Right lobe of liver (tissue), 6 donors: ENCODE measurements at places on chromosomes 6 and 20. TPM values are rescaled to one million over a fixed set of nuclear protein-coding genes. Genes with fewer than 3 reads are reported as not detected.

CCDC170 gene
- 0.93 TPM for total RNA-seq

DNA sequence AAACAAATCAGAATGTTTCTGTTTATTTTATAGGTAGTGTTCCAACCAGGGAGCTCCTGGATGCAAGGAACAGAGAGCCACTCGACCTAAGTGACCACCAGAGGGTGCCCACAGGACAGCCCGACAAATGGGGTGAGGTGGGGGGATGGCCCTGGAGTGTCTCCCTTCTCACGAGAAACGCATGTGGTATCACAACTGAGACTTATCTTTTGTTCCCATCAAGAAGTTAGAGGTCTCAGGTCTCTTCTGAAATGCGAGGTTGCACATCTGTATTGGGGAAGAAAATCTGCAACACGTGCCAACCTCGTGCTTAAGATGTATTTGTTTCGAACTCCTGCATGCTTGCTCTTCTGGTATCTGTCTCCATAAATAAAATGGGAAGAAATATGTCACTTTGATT is 104.0 kb downstream of the ISM1 start:
- H3K4me1 ChIP-seq, result no peaks in the 10 kb centered on the region
- DNase-seq, result no peak
- H3K27me3 ChIP-seq, result no peaks in the 10 kb centered on the region
- no peak overlapping the region for H3K4me3 ChIP-seq
- H3K36me3 ChIP-seq, result no peaks in the 10 kb centered on the region

DNA sequence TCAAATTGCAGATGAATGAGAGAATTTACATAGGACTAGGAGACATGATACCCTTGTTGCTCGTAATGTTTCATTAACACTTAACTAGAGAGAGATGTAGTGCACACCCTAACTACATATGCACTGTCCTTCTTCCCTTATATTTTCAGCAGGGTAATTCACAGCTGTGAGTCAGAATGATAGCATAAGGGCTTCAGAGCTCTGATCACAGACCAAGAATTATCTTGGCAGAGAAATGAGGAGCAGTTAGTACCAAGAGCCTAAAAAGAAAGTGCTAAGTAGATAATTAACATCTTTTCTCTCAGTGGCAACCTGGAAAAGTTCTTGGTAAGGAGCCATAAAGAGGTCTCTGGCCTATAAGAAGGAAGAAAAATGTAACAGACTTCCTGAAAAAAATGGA is 35.8 kb downstream of the GRIK2 start:
- H3K4me1 ChIP-seq, result no peaks in the 10 kb centered on the region
- H3K27ac ChIP-seq, result no peak overlapping the region
- no peaks in the 10 kb centered on the region for H3K36me3 ChIP-seq
- DNase-seq, result no peak

E2F1 gene
- 0.63 TPM for total RNA-seq

DNA sequence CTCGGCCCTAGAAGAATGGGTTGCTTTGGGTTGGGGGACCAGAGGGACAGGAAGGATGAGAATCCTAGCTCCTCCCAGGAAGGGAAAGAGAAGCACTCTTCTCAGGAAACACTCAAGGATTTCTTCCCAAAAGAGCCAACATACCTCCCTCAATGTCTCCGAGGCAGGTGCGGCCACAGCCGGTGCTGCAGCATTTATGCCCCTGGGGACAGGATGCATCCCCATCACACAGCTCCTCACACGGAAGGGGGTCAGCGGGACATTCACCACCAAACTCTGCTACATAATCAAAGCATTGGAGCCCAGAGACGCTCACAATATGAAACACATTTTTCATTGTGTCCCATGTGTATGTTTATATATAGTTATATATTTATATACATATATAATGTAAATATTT is 14.8 kb downstream of the WFDC3 start:
- H3K36me3 ChIP-seq, result no peaks in the 10 kb centered on the region
- no peak overlapping the region for H3K4me3 ChIP-seq
- no peaks in the 10 kb centered on the region for H3K4me1 ChIP-seq
- no peaks in the 10 kb centered on the region for H3K27me3 ChIP-seq
- no peak overlapping the region for H3K27ac ChIP-seq

PROCR gene
- total RNA-seq, result 1.8 TPM

GRCh38 chr6:159904497-159904911 is 13.7 kb downstream of the MAS1 start:
- no peaks in the 10 kb centered on the region for H3K27me3 ChIP-seq
- H3K36me3 ChIP-seq, result no peaks in the 10 kb centered on the region
- DNase-seq, result no peak
- H3K4me3 ChIP-seq, result no peak overlapping the region

RHAG gene
- not detected for total RNA-seq

LPIN3 gene
- 23.5 TPM for total RNA-seq

GRCh38 chr20:32563311-32564272 is 21.5 kb downstream of the NOL4L start:
- H3K27ac ChIP-seq, result no peak overlapping the region
- H3K27me3 ChIP-seq, result no peaks in the 10 kb centered on the region

DNA sequence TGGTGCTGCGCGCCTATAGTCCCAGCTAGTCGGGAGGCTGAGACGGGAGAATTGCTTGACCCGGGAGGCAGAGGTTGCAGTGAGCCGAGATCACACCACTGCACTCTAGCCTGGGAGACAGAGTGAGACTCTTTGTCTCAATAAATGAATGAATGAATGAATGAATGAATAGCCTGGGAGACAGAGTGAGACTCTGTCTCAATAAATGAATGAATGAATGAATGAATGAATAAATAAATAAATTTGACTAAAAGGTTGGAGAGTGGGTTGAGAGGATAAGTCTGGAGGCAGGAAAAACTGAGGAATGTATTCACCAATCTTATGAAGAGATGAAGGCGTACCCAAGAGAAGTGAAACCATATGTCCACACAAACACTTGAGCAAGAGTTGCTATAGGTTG is 24.5 kb upstream of the RPP40 start:
- H3K27ac ChIP-seq, result no peak overlapping the region
- H3K27me3 ChIP-seq, result no peaks in the 10 kb centered on the region
- H3K4me1 ChIP-seq, result no peaks in the 10 kb centered on the region
- H3K36me3 ChIP-seq, result no peaks in the 10 kb centered on the region

TLDC2 gene
- 0.43 TPM for total RNA-seq

GRCh38 chr6:157845493-157846259 is 22.6 kb downstream of the SNX9 start:
- H3K36me3 ChIP-seq, result no peaks in the 10 kb centered on the region
- no peak overlapping the region for H3K27ac ChIP-seq
- no peaks in the 10 kb centered on the region for H3K27me3 ChIP-seq
- H3K4me1 ChIP-seq, result no peaks in the 10 kb centered on the region

- DNase-seq, result no peak
- no peak overlapping the region for H3K4me3 ChIP-seq
- H3K27me3 ChIP-seq, result no peaks in the 10 kb centered on the region
- H3K4me1 ChIP-seq, result no peaks in the 10 kb centered on the region
- no peak overlapping the region for H3K27ac ChIP-seq
Measured at GRCh38 chr6:6362056-6362840, 41.8 kb upstream of the F13A1 start.

SUPT3H gene
- total RNA-seq, result 2.2 TPM

DNA sequence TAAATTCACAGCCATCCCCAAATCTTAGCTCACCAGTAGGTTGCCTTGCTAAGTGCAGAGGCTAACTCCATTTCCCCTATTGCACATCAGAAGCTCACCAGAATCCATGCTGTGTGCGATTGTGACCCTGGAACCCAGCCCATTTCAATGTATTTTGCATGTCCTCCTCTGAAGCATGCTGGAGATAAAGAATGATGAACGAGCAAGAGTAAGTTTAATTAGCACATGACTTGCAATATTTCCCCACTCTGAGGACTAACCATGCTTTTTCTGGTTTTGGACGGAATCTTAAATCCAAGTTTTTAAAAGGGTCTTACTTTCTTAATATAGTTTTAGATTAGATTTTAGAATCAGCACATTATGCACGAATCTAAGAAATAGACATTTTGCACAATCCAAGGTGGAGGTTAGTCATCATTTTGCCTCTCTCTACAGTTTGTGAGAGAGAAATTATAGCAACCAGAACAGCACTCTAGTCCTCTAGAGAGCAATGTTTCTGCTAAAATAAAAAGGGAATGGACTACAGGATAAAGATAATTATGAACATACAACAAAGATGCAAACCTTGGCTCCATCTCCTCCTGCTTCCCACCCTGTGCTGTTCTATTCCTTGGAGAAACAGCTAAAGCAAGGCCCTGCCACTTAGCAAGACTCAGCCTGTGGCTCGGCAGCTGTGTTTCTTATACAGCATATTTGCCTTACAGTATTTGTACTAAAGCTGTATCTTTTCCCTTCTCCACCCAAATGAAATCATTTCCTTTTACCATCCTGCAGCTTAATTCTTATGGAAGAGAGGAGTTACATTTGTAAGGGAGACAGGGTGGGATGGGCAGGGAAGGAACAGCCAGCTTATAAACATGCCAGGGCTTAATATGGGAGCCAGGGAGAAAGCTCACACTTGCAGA is 24.9 kb upstream of the LAMA4 start:
- DNase-seq, result no peak
- H3K4me1 ChIP-seq, result no peaks in the 10 kb centered on the region
- no peaks in the 10 kb centered on the region for H3K36me3 ChIP-seq
- no peaks in the 10 kb centered on the region for H3K27me3 ChIP-seq
- H3K4me3 ChIP-seq, result no peak overlapping the region

- H3K4me1 ChIP-seq, result no peaks in the 10 kb centered on the region
- no peak overlapping the region for H3K4me3 ChIP-seq
- H3K27ac ChIP-seq, result no peak overlapping the region
- DNase-seq, result no peak
- H3K27me3 ChIP-seq, result no peaks in the 10 kb centered on the region
Measured at GRCh38 chr20:22456109-22456508, 128.3 kb downstream of the FOXA2 start.

GRCh38 chr6:71544028-71544427 is 255.4 kb downstream of the OGFRL1 start:
- no peaks in the 10 kb centered on the region for H3K27me3 ChIP-seq
- no peak overlapping the region for H3K27ac ChIP-seq
- no peak overlapping the region for H3K4me3 ChIP-seq

GRCh38 chr20:17969884-17970409 is 1.1 kb downstream of the MGME1 start:
- peak overlapping the region; percentile 90 for H3K4me3 ChIP-seq
- peak; percentile 63 for DNase-seq
- no peaks in the 10 kb centered on the region for H3K27me3 ChIP-seq
- H3K4me1 ChIP-seq, result peaks cover 41% of the 10 kb centered on the region
- no peaks in the 10 kb centered on the region for H3K36me3 ChIP-seq
- peak overlapping the region; percentile 99 for H3K27ac ChIP-seq

CCNC gene
- 30.8 TPM for total RNA-seq

DNA sequence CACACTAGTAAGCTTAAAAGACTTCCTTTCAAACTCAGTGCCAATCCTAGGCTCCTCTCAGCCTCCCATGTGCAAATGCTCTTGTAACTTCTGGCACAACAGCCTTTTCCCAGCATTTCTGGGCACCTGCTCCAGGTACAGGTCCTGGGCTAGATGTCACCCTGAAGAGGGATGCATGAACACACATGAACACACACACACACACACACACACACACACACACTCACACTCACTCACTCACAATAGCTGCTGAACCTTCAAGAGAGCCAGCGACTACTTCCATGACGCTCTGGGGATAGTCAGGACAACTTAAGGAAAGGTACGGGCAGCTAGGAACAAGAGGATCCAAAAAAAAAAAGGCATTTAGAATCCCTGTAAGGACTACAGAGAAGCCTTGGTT is 122.8 kb downstream of the INSM1 start:
- H3K4me1 ChIP-seq, result no peaks in the 10 kb centered on the region
- H3K27me3 ChIP-seq, result no peaks in the 10 kb centered on the region
- peaks cover 3% of the 10 kb centered on the region for H3K36me3 ChIP-seq
- H3K27ac ChIP-seq, result no peak overlapping the region
- DNase-seq, result no peak

APOBEC2 gene
- total RNA-seq, result not detected

DNA sequence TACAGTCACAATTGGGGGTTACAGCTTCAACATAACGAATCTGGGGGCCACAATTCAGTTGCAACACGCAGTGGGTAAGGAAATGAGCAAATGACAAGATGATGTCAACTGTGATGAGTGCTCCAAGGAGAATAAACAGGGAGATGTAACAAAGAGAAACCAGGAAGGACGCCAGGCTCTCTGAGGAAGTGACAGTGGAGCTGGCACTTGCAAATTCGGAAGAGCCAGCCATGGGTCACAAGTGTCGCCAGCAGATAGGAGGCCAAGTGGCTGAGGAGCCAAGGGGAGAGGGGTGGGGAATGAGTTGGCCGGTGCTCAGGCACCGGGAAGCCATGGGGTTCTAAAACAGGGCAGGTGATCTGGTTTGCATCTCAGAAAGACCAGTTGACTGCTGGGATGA is 136.4 kb downstream of the EYA2 start:
- H3K27ac ChIP-seq, result no peak overlapping the region
- no peaks in the 10 kb centered on the region for H3K4me1 ChIP-seq
- H3K36me3 ChIP-seq, result no peaks in the 10 kb centered on the region
- no peak overlapping the region for H3K4me3 ChIP-seq

MAVS gene
- total RNA-seq, result 18.0 TPM

DNA sequence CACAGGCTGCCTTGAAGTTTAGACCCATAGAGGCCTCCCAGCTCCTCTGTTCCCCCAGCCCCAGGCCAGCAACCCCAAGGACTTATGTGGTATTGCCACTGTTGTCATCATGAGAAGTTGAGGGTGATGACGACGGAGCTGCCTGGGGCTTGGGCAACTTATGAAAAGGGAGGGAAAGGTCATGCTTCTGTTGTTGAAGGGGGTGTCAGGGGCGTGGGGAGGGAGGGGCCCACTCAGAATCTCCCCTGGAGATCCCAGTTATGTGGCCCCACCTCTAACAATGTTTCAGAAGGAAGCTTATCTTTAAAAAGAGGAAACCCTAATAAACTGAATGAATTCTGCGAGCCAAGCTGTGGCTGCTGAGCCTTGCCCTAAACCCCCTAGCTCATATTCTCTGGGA is 4.2 kb downstream of the ADTRP start:
- H3K27ac ChIP-seq, result no peak overlapping the region
- no peak for DNase-seq
- H3K4me1 ChIP-seq, result no peaks in the 10 kb centered on the region
- no peaks in the 10 kb centered on the region for H3K36me3 ChIP-seq
- no peaks in the 10 kb centered on the region for H3K27me3 ChIP-seq
- H3K4me3 ChIP-seq, result no peak overlapping the region

GRCh38 chr6:68476611-68477010 is 158.5 kb upstream of the ADGRB3 start:
- H3K4me3 ChIP-seq, result no peak overlapping the region
- DNase-seq, result no peak
- H3K27ac ChIP-seq, result no peak overlapping the region
- no peaks in the 10 kb centered on the region for H3K4me1 ChIP-seq

PROKR2 gene
- total RNA-seq, result not detected

DNA sequence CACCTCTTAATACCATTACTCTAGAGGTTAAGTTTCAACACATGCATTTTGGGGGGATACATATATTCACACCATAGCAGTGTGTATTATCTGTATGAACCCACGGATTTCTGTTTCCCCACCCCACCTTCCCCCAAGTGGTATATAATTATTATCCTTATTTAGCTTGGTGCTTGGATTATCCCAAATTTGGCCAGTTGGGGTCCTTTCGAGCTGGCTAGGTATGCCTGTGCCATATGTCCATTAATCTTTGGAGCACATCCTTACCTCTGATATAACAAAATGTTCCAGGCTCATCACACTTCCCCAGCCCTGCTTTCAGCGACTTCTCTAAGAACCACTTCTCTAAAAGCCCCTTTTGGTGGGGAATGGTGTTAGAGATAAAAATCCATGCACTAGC is 118.7 kb upstream of the MLIP start:
- DNase-seq, result no peak
- H3K36me3 ChIP-seq, result no peaks in the 10 kb centered on the region

RGS17 gene
- not detected for total RNA-seq

GRCh38 chr6:166937746-166938145 is 18.6 kb downstream of the RNASET2 start:
- H3K36me3 ChIP-seq, result no peaks in the 10 kb centered on the region
- DNase-seq, result no peak
- no peaks in the 10 kb centered on the region for H3K27me3 ChIP-seq
- H3K4me1 ChIP-seq, result no peaks in the 10 kb centered on the region
- no peak overlapping the region for H3K27ac ChIP-seq
- H3K4me3 ChIP-seq, result no peak overlapping the region
